Foreskin keratinocyte (primary cell): ENCODE measurements at places on chromosomes 1 and 21. TPM values are rescaled to one million over a fixed set of nuclear protein-coding genes. Genes with fewer than 3 reads are reported as not detected.

- no peak for DNase-seq
Observed at GRCh38 chr21:26379561-26379960, 193.5 kb downstream of the CYYR1 start.

The TSTD1 gene
- total RNA-seq = 96.4 and 98.1 TPM in 2 replicates

DNA sequence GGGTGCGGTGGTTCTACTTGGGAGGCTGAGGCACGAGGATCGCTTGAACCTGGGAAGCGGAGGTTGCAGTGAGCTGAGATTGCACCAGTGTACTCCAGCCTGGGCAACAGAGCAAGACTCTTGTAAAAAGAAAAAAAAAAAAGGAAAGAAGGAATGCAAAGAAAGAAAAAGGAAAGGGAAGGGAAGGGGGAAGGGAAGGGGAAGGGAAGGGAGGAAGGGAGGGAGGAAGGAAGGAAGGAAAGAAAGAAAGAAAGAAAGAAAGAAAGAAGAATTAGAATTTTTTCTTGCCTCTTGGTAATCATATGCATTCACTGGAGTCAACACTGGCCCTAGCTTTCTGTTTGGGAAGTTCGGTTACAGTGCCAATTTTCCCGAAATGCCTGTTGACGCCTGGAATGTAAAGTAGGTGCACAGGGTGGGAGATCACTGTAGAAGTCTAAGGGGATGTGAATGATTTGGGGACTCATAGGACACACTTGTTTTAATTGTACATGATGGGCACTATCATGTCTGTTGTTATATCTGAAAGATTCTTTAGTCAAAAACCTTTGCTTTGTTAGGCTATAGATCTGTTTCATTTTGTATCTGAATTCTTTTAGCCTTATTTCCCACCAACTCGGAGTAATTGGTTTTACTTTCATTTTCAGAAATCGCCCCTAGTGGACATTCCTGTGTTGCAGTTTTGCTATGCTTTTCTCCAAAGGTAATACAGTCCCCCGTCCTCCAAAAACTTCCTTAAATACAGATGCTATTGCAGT lies 59.8 kb upstream of the MORC3 start:
- DNase-seq = peak; percentile 33

- DNase-seq = peak; percentile 99
Observed at GRCh38 chr1:94727846-94728715, 92.1 kb upstream of the SLC44A3 start.

DNA sequence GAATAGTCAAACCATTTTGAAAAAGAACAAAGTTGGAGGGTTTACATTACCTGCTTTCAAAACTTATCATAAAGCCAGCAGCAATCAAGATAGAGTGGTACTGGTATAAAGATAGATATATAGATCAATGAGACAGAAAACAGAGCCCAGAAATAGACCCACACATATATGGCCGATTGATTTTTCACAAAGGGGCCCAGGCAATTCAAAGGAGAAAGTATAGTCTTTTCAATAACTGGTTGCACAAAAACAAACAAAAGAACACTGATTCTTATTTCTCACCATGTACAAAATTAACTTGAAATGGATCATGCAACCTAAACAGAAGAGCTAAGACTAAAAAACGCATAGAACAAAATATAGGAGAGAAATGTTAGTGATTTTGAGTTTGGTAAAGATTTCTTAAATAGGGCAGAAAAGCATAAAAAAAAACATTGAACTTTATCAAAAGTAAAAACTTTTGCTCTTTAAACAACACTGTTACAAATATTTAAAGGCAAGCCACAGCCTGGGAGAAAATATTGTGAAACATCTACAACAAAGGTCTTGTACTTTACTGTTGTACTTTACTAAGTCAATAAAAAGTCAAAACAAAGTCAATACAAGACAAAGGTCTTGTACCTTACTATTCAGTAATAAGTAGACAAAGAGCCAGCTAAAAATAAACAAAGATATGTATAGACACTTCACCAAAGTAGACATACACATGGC lies 50.2 kb downstream of the ST3GAL3 start:
- DNase-seq = no peak

DNA sequence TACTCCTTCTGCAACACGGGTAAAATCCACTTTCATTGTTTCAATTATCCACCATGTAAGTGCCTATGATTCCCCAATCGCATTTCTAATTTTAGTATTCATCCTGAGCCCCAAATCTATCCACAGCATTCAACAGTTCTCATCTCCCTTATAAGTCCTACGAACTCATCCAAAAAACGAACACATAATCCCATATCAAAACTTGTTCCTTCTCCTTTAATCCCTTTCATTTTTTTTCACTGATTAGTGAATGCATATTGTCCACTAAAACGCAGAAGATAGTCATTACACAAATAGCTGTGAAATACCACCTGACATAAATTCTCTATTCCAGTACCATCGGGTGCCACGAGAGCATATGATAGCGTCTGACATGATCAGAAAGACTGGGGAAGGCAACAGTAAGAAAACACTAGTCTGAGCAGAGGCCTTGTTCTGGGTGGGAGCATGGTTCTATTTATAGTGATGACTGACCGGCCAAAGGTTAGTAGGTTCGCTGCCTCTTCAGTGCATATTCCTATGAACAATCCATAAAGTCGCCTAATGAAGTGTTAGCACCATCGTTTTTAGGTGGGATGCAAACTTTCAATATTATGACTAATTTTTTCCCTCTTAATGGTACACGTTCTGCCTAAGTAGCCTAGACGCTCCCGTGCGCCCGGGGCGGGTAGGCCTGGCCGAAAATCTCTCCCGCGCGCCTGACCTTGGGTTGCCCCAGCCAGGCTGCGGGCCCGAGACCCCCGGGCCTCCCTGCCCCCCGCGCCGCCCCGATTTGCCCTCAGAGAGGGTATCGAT lies 648 bp downstream of the ATP5PF start:
- DNase-seq = peak; percentile 25

- no peak for DNase-seq
Observed at GRCh38 chr1:218348628-218349071, 3.5 kb downstream of the TGFB2 start.

GRCh38 chr1:159831412-159832141 lies 4.9 kb downstream of the SLAMF8 start:
- no peak for DNase-seq

DNA sequence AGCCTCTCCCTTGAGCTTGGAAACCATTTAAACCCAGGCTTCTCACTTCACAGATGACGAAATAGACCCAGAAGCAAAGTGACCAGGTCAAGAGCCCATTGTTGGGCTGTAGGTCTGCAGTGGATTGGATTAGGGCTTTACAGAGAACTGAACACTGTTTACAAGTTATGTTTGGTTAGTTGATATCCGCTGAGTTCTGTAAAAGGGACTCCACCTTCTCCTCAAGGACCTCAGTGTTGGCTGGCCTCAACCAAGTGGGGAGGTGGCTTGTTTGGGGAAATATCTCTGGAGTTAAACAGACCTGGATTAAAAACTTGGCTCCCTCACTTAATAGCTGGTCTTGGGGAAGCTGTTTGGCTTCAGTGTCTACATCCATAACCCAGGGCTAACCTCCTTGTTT lies 88.1 kb downstream of the UCK2 start:
- no peak for DNase-seq
